ENCODE measurements at places on chromosomes 16 and 17.

DNA sequence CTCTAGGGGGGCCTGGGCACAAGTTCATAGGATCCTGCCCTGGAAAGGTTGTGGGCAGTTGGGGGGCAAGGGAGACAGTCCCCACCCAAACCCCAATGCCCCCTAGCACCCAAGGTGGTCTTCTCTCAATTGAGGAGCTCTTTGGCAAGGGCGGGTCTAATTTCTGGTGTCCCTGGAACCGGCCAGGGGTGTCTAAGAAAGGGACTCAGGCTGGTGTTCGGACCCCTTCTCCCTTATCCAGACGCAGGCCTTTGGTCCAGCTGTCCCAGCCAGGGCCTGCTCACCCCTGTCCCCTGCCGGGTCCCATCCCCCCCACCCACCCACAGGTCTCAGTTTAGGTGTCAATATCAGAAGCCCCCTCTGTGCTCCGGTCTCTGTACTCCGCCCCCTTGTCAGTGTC lies 860 bp upstream of the ARHGDIG start:
- no peak for DNase-seq

DNA sequence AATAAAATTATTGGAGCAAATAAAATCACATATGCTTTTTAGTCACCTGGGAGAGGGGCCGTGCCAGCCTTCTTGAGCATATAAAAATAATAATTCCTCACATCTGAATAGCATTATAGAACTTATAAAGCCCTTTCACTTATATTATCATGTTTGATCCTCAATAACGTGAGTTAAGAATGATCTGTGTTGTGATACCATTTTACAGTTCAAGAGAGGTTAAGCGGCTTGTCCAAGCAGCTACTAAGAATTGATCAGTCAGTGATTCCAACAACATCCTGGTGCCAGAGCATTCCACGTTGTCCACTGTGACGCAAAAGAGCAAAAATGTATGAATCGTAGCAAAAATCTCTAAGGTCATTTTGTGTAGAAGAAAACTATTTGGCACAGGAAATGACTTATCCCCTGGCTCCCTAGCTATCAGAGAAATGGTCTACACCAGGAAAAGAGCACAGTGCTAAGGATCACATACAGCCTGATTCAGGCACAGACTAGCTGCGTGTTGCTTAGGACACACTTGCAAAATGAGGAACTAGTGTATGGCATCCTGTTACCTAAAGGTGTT lies 33.0 kb downstream of the ANKFN1 start:
- no peak for DNase-seq

- no peak for DNase-seq
Observed at GRCh38 chr17:27810211-27810901, 10.0 kb upstream of the NOS2 start.

- DNase-seq: no peak
Observed at GRCh38 chr17:33949100-33949499, 306.0 kb upstream of the CCL2 start.

DNA sequence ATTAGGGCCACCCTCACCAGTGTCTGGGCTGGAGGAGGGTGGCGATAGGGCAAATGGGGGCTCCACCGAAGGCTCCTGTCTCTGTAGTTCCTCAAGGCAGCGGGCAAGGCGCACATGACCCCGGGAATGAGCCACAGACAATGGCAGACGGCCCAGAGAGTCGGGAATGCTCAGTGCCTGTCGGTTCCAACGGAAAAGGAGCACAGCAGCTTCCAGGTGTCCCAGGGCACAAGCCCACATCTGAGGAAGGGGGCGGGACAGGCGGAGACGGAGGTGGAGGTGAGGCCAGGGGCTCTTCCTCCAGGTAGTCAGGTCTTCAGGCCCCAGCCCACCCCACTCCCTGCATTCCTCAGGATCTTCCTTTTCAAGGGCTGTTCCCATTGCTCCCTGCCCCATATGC lies 5.1 kb upstream of the SPAG7 start:
- DNase-seq: no peak

DNA sequence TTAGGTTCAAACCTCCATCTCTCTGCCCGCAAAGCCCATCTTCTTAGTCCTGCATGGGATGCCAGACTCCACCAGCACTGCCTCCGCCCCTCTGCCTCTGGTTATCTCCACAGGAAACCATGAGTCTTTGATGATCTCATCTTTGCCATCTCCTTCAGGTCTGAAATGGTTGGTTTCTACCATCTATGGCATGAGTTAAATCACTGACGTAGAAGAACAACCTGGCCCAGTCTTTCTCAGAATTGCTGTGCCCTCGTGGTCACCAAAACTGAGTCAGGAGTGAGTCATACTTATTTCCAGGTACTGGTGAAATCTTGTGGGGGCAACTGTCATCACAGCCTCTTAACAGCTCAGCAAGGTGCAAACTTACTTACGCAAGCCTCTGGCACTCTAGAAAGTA lies 468.7 kb upstream of the C16orf82 start:
- no peak for DNase-seq

GRCh38 chr17:78475211-78475610 lies 96.8 kb downstream of the PGS1 start:
- DNase-seq: no peak

DNA sequence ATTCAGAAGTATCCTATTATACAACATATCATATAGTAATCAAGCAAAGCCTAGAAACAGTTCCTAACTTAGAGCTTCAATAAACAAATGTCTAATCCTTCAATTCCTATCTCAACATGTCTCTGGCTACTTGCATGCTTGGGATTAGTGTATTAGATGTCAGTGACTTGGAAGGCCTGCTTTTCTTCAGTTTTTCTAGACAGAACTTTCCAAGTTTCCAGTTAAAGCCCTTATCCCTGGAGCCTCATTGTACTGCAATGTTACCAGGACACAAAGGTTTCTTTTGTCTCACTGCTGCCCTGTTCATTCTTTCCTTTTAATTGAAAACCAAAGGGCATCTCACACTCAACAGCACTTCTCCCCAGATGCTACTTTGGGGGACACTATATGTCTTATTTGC lies 16.5 kb downstream of the PSME3IP1 start:
- DNase-seq: no peak

GRCh38 chr16:11231367-11231970 lies 24.5 kb downstream of the SOCS1 start:
- no peak for DNase-seq

- no peak for DNase-seq
Observed at GRCh38 chr17:14547016-14547415, 246.1 kb downstream of the HS3ST3B1 start.

GRCh38 chr16:19505600-19506303 lies 16.1 kb downstream of the GDE1 start:
- DNase-seq: no peak

GRCh38 chr16:55711959-55712876 lies 56.4 kb downstream of the SLC6A2 start:
- DNase-seq: peak; percentile 51

DNA sequence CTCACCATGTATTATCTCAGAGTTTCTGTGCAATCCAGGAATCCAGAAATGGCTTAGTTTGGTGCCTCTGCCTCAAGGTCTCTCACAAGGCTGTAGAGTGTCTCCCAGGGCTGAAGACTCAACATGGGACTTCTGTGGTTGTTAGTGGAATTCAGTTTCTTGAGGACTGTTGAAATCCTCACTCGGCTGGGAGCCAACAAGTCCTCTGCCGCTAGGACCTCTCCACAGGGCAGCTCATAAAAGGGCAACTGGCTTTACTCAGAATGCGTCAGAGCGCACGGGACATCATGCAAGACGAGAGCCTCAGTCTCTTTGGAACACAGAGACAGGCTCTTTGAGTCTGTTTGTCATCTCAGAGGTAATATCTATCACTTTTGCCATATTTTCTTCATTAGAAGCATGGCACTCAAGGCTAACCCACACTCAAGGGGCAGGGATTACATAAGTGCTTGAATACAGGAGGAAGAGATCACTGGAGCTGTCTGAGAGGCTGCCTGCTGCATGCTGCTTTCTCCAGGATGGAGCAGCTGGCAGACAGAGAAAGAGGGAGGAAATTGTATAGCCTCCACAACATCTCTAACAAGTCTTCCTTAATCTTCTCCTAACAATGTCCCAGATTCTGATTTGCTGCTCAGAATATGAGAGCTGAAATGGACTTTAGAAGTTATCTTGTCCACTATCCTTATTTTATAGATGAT lies 97.5 kb upstream of the ASIC2 start:
- DNase-seq: no peak

GRCh38 chr17:57589151-57590034 lies 155.7 kb downstream of the CCDC182 start:
- DNase-seq: no peak

- DNase-seq: no peak
Observed at GRCh38 chr16:1494129-1494640, 1.0 kb downstream of the TELO2 start.

GRCh38 chr17:17207998-17208397 lies 1.9 kb upstream of the PLD6 start:
- DNase-seq: no peak

DNA sequence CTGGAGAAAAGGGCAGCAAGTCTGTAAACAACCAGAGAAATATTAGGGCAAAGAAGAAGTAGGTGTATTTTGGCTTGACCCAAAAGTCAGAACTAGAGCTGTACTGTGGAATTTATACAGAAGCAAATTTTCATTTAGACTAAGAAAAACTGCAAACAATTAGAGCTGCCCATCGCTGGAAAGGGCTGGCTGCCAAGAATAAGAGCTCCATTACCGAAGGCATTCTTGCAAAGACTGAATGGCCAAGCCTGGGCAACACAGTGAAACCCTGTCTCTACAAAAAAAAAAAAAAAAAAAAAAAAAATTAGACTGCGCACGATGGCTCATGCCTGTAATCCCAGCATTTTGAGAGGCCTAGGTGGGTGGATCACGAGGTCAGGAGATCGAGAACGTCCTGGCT lies 53.9 kb upstream of the TMC5 start:
- no peak for DNase-seq

- no peak for DNase-seq
Observed at GRCh38 chr16:12429756-12430155, 373.9 kb downstream of the CPPED1 start.

Data from anterior cingulate cortex (tissue), 58 donors.